ENCODE measurements at places on chromosomes 3 and 15.

DNA sequence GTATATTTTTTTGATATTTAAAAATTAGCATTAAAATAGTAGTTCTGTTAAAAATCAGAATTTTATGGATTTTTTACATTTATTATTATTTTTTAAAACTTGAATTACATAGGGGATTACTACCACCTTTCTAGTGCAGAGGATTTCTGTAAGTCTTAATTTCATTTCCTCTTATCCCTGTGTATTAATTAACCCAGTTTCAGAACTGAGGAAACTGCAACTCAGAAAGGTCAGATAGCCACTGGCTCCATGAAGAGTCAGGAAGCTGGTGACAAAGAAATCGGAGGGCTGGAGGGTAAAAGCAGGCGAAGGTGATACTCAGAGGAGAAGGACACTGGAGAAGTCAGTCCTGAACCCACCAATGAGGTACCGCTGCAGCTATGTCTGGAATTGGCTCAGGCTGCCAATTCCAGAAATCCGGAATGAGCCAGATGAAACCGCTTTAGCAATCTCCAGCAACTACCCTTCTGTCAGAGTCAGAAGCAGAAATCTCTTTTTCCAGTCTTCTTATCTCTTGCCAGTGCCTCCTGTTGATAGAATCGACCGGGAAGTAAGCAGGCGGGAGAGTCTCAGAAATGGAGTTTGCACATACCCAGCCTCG, 308.5 kb downstream of the SV2B start:
- DNase-seq = no peak

GRCh38 chr3:40490916-40491315, 14.0 kb downstream of the ZNF619 start:
- no peak for DNase-seq

- DNase-seq = no peak
These were observed 49.4 kb upstream of the ITGA11 start for GRCh38 chr15:68481321-68481720.

DNA sequence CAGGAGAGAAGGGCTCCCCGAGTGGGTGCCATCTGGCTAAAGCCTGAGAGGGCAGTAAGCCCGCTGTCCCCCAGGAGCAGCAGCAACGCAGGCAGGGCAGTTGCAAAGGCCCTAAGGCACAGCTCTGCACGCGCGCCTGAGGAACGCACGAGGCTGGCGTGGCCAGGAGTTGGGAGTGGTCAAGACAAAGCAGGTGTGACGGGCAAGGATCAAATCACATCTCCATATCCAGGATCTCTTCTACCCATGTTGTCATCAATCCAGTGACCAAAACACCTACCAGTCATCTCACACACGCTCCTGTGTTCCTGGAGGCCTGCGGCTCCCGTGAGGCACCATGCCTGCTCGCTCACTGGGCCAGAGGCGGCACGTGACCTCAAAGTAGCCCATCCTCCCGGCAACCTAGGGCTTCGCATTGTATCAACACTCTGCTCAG, 59.5 kb downstream of the ERC2 start:
- no peak for DNase-seq

- DNase-seq = no peak
These were observed 46.8 kb downstream of the ST6GAL1 start for GRCh38 chr3:186976837-186977750.

- DNase-seq = no peak
These were observed 31.7 kb downstream of the ADPGK start for GRCh38 chr15:72751751-72752455.

- DNase-seq = no peak
These were observed 253.7 kb upstream of the THBS1 start for GRCh38 chr15:39327005-39327730.

DNA sequence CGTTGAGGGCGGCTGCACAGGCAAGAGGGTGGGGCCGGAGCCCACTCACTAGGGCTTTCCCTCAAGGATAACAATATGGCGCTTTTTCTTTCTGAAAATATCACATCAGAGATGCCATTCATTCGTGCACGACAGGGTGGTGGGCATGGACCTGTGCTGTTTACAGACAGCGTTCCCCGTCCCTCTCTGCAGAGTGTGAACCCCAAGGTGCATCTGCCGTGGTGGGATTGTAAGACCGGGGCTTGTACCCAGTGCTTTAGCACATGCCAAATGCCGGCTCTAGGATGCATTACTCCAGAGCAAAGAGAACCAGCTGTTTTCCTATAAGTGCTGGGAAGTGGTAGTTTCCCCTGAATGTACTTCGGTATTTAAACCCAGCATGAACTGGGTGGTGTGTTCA, 37.0 kb downstream of the CHDH start:
- DNase-seq = no peak

- DNase-seq = no peak
These were observed 81.8 kb downstream of the PLSCR2 start for GRCh38 chr3:146387566-146387965.

GRCh38 chr3:46693038-46693891, at the start of gene ALS2CL:
TSS of gene ALS2CL (minus strand) at chr3:46693679. CDS start at chr3:46689440, 4,239 bp downstream.
- DNase-seq = no peak

All from HCEC 1CT (cell line).